ENCODE measurements at places on chromosomes 7 and 10.
A peak's percentile ranks its signal among the peaks of the same experiment; 100 is the strongest.

DNA sequence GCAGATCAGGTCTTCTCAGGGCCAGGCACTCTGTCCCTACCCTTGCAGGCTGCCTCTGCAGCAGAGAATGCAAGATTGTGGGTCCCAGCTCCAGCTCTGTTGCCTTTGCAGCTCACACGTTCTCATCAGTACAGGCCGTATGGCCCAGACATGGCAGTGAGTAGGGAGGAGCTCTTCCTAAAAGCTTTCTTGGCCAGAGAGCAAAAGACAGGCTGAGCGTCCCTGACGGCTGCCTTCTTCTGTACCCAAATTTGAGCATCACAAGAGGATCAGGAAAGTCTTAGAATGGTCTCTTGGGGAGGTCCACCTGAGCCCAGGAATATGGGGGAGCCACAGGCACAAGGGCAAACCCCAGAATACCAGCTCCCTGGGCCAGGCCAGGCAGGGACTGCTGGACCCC lies 266.3 kb upstream of the ZMIZ1 start:
- no peak for DNase-seq

DNA sequence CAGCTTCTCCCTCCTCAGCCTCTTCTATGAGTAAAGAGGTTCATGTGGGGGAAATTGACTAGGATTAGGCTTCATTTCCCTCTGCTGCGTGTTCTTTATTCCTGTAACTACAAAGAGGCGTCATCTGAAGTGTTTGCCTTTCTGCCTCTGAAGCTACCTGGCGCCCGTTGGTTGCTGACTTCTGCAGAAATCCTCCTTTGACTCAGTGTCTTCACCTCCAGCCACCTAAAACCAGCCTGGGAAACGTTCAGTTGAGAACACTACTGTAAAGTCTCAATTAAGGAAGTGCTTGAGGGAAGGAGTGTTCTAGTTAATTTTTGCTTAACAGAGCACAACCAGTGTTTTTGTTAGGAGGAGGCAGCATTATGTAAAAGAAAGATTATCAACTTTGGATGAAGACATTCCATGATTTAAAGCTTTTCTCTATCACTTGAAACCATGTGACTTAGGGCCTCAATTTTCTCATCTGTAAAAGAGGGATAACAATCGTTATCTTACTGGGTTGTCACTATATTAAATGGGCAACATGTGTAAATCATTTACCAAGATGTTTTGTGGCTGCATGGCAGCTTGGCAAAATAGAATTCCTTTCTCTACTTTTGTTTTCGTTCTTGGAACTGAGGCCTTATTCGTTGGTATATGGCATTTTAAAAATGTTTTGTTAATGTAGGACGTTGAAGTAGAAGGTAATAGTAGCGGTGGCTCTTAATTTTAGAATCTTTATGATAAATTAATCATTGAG lies 642.9 kb downstream of the SDK1 start:
- DNase-seq, result no peak

DNA sequence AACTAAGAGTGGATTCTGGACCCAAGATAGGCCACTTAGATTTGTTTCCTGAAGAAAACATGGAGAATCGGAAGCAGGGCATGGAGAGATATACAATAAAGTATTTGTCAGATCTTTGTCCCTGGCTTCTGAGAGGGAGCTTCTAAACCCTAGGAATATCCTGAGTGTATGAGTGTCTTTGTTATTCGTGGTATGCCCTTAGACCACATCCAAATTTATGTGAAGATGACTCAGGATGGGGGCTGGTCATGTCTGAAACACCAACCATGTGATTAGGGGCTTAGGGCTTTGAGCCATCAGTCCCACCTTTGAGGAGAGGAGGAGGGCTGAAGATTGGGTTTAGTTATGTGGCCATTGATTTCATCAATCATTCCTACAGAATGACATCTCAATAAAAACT lies 69.7 kb upstream of the PLPP4 start:
- no peak for DNase-seq

DNA sequence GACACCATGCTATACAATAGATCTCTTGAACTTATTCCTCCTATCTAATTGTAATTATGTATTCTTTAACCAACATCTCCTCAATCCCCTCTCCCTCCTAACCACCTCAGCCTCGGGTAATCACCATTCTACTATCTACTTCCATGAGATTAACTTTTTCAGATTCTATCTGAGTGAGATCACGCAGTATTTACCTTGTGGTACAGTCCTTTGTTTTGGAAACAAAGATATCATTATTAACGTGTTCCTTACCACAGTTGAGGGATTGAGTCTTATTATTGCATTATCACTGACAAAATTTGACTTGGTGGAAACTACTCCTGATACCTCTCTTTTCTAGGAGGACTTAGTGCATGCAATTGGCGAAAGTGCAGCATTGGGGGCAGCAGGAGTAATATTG lies 26.0 kb upstream of the HYAL4 start:
- no peak for DNase-seq

GRCh38 chr10:77846718-77847311 lies 79.7 kb downstream of the DLG5 start:
- peak; percentile 73 for DNase-seq

DNA sequence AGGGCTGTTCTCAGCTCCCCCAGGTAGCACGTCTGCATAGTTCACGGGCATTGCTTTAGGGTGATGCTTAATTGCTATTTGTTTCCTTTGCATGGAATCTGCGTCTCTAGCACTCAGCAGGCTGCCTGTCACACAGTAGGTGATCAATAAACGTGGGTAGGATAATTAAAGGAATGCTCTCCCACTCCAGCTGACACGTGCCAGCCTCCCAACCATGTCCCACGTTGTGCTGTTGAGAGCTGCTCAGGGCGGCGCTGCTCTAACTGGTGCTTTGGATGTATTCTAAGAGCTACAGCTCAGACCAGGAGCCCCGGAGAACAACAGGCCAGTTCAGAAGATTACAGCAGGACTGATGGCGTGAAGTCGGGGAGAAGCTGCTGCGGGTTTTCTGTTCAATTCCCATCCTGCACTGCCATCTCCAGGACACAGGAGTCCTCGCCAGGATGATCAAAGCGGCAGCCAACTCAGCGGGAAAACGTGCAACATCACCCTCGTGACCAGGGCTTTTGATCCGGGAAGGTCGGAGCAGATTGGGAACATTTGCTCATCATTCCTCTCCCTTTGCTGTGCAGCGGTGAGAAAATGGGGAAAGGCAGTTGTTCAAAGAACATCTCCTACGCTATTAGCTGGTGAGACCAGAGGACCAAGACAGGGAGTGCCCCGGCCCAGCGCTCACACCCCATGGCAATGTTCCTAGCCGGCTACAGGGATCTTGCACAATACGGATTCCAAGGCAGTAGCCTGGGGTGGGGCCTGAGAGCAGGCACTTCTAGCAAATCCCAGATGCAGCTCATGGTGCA lies 50.5 kb upstream of the FOXK1 start:
- DNase-seq, result peak; percentile 26

DNA sequence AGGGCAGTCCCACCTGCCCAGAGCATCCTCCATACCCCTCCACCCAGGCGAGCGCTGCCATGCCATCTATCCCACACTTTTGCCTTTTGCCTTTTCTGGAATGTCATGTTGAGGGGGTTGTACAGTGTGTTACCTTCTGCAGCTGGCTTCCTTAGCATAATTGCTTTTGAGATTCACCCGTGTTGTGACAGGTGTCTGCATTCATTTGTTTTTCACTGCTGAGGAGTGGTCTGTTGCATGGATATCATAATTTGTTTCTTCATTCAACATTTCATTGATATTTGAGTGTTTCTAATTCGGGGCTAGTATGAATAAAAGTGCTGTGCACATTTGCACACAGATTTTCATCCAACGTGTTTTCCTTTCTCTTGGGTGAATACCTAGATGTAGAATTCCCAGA lies 353.9 kb downstream of the PAXIP1 start:
- no peak for DNase-seq

- no peak for DNase-seq
Observed at GRCh38 chr10:36437367-36437766, 688.0 kb upstream of the ANKRD30A start.

GRCh38 chr10:80701706-80702105 lies 164.0 kb downstream of the SH2D4B start:
- no peak for DNase-seq

GRCh38 chr7:47483604-47484273 lies 98.2 kb downstream of the TNS3 start:
- DNase-seq, result no peak

DNA sequence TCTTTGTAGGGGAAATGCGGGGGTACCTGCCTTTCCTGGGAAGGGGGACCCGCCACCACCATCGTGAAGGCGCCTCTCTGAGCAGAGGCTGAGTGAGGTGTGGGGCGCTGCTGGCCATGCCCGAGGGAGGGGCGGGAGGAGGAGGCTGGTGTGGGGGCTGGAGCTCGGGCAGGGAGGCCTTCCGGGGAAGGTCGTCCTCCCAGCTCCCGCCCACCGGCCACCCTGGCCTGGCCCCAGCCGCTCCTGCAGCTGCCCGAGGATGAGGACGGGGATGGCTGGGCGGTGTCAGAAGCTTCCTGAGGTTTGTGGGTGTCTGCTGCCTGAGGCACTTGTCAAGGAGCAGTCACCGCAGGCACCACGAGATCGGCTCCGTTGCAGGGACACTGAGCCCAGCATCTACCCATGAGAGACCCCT lies 11.4 kb downstream of the PWWP2B start:
- peak; percentile 41 for DNase-seq

DNA sequence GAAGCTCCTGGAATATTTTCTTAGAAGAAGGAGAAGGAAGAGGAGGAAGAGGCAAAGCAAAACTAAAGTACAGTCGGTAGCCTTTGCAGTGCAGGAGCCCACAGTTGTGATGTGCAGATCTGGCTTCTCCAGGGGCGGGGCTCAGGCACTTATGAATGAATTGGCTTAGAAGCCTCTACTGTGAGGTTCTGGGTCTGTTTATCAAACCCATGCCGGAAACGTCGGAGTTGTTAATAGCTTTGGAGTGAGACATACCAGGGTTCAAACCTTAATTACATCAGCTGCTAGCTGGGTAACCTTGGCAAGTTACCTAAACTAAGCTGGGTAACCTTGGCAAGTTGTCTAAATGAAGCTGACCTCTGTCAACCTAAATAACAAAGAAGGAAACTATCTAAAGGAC lies 89.3 kb upstream of the PITRM1 start:
- no peak for DNase-seq

GRCh38 chr7:1978656-1979590 lies 253.8 kb downstream of the MAD1L1 start:
- no peak for DNase-seq
